ENCODE measurements at places on chromosomes 3 and 15.

DNA sequence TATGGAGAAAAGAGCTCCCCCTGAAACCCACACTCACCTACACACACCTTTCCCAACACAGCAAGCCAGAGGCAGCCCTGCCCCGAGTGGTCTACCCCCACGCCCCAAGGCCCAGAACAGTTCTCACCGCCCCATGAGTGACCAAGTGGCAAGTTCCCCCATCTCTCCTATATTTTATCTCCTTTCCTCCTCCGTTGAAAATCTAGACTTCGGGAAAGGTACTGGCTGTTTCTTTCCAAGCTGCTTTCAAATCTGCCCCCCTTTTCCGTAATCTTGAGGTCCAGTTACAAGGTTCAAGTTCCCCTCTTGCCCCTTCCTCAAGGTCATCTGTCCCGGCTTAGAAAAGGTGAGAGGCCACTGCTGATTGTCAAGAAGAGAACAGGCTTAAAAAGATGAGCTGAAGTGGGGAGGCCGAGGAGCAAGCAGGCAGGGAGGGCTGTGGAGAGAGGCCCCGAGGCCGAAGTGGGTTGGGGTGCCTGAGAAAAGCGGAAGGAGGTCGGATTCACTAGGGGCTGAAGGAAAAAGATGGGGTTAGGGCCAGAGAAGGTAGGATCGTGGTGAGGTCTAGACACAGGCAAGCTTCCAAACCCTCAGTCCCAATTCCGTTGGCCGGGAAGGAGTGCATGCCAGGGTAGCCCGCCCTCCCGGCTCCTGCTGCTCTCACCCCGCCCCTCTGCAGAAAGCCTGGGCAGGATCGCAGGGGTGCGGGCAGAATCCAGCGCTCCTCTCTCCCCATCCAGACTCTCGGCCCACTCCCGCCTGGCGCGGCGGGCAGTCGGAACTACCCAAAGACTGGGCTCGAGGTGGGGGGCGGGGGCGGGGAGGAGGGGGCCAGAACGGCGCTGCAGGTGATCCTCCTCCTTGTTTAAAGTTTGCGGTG is 1.7 kb downstream of the SEMA5B start:
- no peak for DNase-seq

DNA sequence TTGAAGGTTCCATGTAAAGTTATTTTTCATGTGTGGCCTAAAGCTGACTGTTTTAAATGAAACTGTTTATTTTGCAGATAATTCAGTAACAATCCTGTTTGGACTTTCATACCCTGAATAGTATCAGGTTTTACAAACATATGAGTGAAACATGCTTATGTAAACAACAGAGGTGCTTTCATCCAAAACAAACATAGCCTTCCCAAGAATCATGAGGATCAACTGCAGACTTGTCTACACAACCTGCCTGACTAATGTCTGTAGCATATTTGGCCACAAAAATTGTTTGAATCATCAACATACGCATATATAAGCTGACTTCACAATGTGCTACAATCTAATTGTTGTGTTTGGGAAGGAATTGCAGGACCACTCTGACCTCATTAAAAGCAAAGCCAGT is 190.4 kb downstream of the DIPK2A start:
- DNase-seq = no peak

DNA sequence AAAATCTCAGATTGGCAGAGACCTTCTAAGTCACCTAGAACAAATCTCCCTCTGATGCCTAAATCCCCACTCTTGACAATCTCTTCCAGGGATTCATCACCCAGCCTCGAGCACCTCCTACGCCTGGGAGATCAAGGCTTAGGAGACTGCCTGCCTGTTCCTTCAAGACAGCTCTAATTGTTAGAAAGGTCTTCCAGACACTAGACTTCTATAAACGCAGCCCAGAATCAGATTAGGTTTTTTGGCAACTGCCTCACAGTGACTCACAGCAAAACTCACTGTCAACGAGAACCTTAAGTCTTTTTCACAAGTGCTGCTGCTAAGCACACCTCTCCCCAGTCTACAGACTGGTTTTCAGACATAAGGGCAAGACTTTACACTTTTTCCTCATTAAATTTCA is 23.1 kb downstream of the SRGAP3 start:
- no peak for DNase-seq

- no peak for DNase-seq
Measured at GRCh38 chr3:146375219-146375618, 94.1 kb downstream of the PLSCR2 start.

DNA sequence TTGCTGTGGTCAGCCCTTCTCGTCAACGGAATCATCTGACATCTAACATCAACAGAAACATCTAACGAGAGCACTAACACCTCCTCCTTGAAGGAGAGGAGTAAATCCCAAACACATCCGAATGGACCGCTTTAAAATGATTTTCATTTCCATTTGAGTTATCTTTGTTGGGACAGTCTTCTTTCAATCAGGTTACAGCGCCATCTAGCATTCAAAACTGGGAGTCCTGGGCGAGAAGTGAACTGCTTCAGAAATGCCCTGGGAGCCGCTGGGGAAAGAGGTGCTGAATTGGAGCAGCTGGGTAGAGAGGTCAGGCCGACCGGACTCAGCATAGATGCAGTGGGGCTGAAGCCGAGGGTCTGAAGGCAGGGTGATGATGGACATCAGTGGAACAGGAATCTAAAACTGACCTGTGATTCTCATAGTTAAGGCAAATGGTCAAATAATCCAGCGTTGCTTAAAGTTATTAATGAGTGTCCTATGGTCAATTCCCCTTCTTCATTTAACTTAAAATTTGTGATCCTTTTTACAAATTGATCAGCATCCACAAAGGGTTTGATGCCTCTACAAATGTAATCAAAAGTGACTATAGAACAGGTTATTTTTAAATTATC is 170.0 kb upstream of the NDN start:
- DNase-seq = peak; percentile 9

DNA sequence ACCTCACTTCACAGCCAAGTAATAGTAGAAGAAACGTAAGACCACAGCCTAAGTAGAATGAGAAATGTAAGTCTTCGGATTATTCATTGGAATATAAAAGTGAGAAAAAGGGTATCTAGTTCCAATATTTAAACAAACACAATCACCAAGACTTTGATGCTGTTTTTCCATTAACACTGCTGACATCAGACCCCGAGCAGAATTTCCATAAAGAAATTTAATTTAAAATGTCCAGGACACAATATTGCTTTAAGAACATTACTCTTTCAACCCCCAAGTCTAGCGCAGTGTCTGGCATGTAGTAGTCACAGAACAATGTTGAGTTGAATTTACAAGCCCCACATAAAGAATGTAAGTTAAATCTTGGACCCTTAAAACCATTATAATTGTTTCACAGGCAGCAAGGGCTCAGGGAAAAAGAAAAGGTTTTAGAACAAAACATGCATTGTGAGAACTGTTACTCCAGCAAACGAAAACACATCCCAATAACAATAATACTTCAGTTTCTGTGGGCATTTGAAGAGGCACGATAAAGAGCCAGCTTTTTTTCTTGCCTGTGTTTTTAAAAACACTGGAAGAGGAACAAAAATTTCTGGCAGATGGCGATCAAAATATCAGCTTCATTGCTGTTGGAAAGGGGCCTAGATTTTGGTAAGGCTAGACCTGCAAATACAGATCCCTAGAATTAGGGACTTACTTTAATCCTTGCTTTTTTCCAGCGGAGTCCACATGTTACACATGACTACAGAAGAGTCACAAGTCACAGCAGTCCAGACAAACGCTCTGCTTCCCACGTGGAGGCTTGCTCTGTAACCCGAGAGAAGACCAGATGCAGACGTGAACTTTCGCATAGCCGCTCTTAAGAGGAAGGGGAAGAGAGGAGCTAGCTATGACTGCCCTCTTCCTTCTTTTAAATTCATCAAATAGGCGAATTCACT is 77.9 kb upstream of the IGSF10 start:
- DNase-seq = no peak

DNA sequence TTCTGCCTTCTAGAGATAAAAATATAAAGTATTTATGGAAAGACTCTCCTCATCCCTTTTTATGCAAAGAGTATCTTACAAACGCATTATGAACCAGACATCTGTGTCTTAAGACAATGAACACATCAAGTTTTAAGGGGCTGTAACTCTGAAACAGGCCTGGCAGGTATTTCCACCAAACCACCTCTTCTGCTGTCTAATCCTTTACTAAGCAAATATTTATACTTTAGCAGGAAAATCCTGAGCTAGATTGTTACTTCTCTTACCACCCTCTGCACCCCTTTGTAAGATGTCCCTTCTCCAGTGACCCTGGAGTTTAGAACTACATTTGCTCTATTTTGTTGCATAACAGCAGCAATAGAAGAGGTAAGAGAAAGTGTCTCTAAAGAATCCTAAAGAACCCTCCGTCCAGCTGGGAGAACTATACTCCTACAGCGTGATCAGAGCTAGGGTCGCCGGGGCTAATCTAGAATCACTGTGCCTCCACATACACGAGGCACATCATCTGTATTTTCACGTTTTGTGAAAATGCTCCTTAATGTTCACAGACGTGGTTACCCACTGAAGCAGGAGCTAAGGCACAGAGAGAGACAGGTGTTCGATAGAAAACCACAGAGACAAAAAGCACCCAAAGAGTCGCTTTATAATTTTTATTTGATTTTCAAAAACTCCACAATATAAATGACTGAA is 129.6 kb downstream of the FOXP1 start:
- no peak for DNase-seq

GRCh38 chr3:25473246-25473645 is 45.2 kb downstream of the RARB start:
- DNase-seq = no peak

DNA sequence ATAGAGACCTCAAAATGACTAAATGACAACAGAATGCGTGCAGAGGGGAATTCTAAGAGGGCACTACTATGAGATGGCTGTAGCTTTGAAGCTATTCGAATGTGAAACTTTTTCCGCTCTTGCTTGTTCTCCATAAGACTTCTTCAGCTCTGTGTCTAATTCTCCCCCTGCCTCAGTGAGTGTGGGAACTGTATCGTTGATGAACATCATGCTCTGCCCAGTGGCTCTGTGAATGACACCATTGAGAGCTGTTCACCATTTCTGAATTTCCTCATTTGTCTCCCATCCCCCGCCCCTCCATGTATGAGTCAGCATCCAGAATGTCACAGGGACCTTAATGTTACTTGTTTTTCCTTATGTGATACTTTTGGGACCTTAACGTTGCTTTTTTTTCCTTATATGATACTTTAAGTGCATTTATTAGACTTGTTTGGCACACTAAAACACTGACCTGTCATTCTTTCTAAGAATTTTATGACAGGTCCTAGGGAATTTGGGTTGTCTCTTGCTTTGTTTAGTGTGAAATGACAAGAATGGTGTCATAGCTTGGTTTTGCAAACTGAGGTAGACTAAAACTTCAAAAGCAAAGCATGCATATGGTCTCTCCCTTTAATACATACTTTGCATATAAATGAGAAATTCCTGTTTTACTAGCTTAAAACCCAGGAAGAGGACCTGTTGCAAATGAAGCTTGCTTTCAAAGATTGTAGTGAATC is 99.6 kb downstream of the FNDC3B start:
- no peak for DNase-seq

GRCh38 chr3:14435175-14436014 is 33.0 kb downstream of the SLC6A6 start:
- no peak for DNase-seq

- no peak for DNase-seq
Measured at GRCh38 chr15:98760112-98760826, 111.9 kb downstream of the IGF1R start.

DNA sequence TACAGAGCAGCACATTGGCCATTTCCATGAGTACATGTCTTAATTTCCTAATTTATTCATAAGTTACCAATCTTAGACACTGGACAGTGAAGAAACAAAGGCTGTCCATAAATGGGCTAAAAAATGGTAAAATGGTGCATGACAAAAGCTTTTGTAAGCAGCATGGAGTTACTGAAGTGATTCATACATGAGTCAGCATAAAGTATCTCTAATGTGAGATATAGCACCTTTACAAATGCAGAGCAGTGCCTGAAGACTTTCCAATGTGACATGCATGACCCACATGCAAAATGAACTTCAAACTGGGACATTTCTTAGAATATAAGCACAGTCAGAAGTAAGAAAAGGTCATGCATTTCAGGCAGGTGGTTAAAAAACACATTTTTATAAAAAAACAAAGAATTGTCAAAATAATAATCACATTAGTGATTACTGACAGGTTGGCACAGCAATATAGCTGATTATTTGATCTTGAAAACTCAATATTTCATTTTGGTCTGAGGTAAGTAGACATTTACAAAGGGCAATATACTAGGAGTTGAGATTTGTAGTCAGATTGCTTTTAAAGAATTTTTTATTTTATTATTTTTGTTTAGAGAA is 299.3 kb downstream of the PLCL2 start:
- no peak for DNase-seq

DNA sequence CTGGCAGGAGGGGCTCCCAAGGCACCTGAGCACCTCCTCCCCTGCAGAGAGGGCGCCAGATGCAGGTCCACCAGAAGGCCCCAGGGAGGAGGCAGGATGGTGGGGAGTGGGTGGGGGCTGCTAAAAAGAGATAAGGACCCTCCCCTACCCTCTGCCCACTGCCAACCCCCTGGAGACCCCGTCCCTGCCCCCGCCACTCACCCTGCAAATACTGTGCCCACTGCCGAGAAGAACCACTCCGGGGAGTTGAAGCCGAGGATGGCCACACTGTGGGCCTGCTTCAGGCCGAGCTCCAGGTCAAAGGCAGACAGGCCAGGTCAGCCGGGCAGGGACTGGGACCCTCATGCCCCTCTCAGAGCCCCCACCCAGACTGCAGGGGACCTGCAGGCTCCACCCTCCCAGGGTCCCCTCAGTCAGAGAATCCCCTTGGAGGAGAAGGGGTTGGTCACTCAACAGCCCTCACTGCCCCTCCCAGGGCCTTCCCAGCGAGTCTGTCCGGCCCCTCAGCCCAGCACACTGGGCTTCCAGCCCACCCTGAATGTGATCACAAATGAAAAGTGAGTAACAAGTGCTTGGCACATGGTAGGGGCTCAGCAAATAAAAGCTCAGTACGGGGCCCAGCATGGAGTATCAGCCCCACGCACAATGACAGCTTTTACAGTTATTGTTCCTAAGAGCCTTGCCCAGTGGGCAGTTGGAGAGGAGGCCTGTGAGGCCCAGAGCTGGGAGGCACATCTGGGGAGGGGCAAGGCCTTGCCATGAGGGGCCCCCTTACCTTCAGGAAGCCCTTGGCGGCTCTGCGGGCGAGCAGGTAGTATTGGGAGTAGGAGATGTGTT is 40.4 kb downstream of the ACSBG1 start:
- no peak for DNase-seq
